Pericardium fibroblast (primary cell): ENCODE measurements at places on chromosomes 5 and 9. TPM values are rescaled to one million over a fixed set of nuclear protein-coding genes. Genes with fewer than 3 reads are reported as not detected.

Gene FST
- total RNA-seq = 12.3 and 31.0 TPM in 2 replicates

Gene FKBP15
- total RNA-seq = 13.1 and 14.8 TPM in 2 replicates

Gene RECK
- total RNA-seq = 34.8 and 44.2 TPM in 2 replicates

Gene GKAP1
- 0.12 and 2.9 TPM in 2 replicates for total RNA-seq

Gene ANKRD31
- under 0.01 and 0.09 TPM in 2 replicates for total RNA-seq
